Nucleus accumbens (tissue), 56 donors: ENCODE measurements at places on chromosomes 5 and 9.

- no peak for DNase-seq
Observed at GRCh38 chr5:62371409-62371808, 32.3 kb downstream of the DIMT1 start.

- DNase-seq: no peak
Observed at GRCh38 chr9:123796618-123797484, 133.1 kb downstream of the DENND1A start.

DNA sequence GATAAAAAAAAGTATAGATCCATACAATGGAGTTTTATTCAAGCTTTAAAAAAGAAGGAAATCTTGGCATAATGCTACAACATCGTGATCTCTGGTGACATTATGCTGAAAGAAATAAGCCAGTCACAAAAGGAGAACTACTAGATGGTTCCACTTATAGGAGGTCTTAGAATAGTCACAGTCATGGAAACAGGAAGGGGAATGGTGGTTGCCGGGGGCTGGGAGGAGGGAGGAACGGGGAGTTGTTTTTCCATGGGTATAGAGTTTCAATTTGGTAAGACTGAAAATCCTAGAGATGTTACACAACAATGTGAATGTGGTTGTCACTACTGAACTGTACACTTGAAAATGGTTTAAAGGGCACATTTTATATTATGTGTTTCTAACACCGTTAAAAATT lies 94.5 kb downstream of the CFAP90 start:
- no peak for DNase-seq

- no peak for DNase-seq
Observed at GRCh38 chr5:154723740-154724505, 31.3 kb upstream of the LARP1 start.

GRCh38 chr5:39555788-39556187 lies 131.0 kb upstream of the DAB2 start:
- no peak for DNase-seq

GRCh38 chr9:129281506-129282145 lies 103.6 kb upstream of the IER5L start:
- DNase-seq: no peak

GRCh38 chr5:37918424-37918823 lies 78.6 kb upstream of the GDNF start:
- DNase-seq: no peak

GRCh38 chr5:16899171-16899570 lies 36.9 kb downstream of the MYO10 start:
- no peak for DNase-seq

DNA sequence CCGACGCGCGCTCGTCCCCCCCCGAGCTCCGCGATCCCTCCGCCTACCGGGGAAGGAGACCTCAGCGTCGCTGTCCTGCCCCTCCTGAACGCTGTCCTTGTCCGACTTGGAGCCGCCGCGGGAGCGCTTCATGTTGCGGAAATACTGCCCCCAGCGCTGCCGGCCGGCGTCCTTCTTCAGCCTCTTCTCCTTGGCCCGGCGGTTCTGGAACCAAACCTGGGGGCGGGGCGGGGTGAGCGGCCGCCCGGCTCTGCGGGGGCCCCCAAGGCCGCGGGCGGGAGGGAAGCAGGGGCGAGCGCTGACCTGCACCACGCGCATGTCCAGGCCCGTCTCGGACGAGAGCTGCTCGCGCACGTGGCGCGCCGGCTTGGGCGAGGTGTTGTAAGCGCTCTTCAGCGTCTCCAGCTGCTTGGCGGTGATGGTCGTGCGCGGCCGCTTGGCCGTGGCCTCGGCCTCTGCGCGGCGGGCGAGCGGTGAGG lies 6.3 kb downstream of the LHX3 start:
- DNase-seq: no peak

DNA sequence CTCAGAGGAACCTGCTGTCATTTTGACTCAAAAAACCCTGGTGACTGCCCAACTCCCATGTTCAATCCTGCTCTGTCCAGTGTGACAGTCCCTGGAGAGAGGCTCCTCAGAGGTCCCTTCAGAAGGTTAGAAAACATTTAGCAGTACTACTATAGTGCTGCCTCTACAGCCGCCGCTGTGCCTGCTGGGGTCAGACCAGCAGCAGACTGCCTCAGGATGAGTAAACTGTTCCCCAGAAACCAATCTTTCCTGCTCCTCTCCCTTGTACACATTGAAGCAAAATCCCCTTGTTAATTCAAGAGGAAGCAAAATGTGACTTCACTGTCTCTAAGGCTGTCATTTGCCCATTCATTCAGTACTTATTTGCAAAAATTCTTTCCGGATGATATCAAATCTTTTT lies 94.8 kb upstream of the SMARCA2 start:
- no peak for DNase-seq

DNA sequence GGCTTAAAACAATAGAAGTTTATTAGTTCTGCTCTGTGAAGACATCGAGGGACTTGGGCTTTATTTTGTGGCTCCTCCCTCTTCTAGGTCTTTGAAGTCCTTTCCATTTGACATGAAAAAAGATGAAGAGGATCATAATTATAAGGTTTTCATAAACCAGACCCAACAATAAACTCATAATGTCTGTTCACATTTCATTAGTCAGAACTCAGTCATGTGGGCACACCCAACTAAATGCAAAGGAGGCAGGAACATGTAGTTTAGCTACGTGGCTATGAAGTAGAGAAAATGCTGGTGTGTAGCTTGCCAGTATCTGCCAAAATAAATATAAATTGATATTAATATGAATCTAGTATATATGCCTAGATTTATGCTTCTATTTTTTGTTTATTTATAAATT lies 393.9 kb upstream of the C9orf72 start:
- DNase-seq: no peak

- no peak for DNase-seq
Observed at GRCh38 chr9:120486347-120486746, 93.6 kb downstream of the CDK5RAP2 start.

DNA sequence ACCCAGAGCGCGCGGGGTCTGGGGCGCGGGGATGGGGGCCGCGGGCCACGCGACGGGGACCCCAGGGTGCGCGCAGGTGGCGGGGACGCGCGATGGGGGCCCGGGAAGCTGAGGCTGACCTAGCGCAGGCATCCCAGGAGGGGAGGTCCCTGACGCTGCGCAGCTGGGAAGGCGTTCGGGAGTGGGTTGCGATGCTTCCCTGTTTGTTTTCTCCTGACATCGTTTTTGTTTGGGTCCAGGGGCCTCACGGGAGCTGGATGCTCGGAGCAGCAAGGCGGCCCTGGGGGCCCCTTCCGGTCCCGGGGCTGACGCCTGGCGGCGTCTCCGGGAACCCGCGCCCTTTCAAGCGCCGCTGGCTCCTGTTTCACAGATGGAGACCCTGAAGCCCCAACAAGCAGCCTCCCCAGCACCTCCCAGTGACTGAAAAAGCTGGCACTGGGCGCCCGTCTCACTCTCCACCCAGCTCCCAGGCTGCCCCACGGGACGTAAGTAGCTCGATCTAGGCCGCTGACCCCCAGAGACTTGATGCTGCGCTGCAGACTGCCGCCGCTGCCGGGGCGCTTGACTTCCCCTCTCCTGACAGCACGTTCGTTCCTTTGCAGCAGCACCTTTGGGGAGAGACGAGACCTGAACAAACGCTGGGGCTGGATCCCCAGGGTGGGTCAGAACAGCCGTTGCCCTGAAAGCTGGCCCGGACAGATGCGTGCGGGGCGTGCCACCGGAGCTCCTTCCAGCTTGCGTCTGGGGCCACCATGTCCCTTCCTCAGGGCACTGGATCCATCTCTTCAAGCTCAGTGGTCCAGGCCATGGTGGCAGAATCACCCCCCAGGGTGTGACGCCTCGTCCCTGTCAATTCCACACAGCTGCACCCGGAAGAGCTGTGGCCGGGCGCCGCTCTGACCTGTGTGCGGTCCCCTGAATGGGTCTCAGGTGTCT lies 593 bp downstream of the BRD3OS start:
- DNase-seq: peak; percentile 68

DNA sequence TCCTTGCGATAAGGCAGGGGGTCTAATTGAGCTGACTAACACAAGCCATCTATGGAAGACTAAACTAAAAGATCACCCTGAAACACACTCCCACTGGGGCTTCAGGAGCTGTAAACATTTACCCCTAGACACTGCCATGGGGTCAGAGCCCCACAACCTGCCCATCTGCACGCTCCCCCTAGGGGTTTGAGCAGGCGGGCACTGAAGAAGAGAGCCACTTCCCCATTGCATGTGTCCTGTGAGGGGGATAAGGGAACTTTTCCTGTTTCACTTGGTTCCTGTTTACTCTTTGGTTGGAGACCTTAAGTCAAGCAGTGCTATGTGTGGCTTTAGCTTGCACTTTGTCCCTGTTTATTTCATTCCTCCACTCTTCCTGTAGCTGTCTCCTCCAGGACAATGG lies 1929.5 kb upstream of the CDH9 start:
- DNase-seq: no peak

DNA sequence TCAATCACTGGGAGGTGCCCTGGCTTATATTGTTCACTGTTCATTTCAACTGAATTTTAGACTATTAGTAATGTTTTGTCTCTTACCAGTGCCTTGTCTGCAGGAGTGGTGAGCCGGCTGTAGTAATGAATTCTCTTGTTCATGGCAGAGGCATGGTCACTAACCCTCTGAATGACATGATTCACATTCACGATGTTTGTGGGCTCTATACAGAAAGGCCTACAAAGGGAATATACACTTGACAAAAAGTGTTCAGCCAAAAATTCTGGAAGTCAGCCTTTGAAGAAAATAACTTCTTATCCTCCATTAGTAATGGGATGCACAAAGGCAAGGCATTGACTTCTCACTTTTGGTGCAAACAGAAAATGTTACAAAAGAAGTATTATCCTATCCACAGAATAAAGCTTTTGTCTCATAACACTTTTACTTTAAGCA lies 39.6 kb downstream of the SLC38A9 start:
- DNase-seq: no peak

- no peak for DNase-seq
Observed at GRCh38 chr5:154901276-154901675, 36.7 kb downstream of the GEMIN5 start.

DNA sequence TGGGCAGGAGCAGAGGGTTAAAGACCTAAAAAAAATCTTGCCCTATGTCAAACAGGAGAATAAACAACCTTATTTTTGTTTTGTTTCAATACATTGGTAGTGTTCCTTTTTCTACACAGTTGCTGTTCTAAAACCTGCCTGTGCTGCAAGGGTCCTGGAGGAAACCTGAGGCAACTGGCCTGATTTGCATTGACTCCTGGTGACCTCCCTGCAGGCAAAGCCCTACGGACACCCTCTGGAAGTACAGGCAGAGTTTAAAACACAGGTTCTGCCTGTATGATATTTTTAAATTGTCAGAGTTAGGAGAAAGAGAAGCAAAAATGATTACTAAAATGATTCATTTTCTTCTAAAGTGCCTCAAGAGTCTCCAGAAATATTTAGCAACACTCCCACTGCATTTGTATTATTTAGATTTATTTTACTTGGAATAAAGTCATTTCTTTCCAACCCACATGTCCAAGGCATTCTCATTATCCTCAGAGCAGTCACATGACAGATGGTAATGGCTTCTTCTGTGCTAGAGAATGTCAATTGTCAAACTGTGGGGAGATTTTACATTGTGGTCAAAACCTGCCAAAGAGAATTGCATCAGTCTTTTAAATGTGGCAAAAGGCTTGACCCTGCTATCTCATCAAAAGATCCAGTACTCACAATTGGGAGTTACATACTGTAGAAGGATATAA lies 559.6 kb downstream of the CETN3 start:
- DNase-seq: no peak

DNA sequence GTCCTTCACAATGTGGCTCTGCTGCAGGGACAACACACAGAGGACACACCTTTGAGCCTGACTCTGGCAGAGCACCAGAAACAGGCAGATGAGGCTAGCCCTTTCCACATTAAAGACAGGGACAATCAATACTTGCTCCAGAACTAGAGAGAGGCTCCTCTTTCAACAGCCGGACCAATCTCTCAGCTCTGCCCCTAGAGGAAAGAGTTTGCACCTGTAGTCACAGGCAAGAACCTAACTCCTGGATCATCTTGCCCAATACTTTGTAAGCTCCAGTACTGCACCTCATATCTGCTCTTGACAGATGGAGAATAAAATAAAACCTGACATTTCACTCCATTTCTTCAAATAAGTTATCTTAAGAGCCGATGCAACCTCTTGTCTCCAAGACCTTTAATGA lies 52.1 kb downstream of the EPB41L4A start:
- DNase-seq: no peak

DNA sequence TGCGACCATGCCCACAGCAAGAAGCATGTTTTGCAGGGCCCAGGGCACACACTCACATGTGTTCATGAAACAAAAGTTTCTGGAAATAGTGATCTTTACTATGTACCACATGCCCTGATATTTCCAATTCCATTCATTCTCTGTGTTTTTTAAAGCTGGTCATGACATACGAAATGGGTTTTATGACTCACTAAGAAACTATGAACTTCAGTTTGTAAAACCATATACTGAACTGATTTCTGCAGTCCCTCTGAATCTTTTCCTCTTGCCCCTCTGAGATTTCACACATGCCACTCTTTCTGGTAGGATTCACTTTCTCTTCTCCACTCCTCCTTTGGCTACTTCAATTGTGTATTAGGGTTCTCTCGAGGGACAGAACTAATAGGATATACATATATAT lies 416.1 kb upstream of the TRPC7 start:
- no peak for DNase-seq

DNA sequence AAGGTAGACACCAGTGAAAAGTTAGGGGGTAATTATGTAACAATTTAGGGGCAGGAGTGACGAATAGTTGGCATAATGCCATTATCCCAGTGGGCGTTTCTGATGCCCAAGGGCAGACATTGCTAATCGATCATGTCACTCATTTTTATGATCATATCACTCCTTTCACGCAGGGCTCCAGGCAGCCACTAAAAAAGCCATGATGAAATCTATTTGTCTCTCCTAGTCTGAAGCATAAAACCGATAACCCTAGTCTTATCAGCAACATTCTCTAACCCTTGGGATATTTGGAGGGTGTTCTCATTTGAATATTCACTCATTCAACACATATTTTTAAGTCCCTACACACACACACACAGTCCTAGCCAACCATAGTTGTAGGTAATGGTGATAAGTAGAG lies 114.9 kb downstream of the NMUR2 start:
- DNase-seq: no peak

GRCh38 chr5:169531631-169532030 lies 51.9 kb upstream of the SPDL1 start:
- no peak for DNase-seq

- DNase-seq: no peak
Observed at GRCh38 chr9:86912210-86912609, 35.1 kb downstream of the GAS1 start.

DNA sequence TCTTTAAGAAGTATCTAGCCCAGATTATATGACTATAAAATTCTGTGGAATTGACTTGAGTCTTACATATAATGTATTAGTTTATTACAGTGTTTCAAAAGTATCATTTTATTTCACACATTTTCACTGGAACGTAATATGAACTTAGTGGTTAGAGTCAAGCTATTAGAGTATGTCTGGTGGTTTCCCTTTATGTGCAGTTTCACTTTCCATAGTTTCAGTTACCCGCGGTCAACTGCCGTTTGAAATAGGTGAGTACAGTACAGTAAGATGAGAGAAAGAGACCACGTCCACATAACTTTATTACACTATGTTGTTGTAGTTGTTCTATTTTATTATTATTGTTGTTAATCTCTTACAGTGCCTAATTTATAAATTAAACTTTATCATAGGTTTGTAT lies 50.5 kb downstream of the COMMD10 start:
- DNase-seq: no peak

- no peak for DNase-seq
Observed at GRCh38 chr5:65801352-65801783, 79.4 kb downstream of the NLN start.
